Hypothalamus (tissue), 51 donors: ENCODE measurements at places on chromosomes 4 and X.

GRCh38 chr4:151313306-151314009 lies 11.9 kb downstream of the SH3D19 start:
- no peak for DNase-seq

DNA sequence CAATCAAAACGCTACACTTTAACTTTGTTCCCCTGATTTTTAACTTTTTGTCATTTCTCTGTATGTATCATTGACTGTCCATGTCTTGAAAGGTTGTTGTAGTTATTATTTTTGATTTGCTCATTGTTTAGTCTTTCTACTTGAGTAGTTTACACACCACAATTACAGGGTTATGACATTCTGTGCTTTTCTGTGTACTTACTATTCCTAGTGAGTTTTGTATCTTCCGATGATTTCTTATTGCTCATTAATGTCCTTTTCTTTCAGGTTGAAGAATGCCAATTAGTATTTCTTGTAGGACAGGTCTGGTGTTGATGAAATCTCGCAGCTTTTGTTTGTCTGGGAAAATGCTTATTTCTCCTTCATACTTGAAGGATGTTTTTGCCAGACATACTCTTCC lies 89.2 kb upstream of the SH3RF1 start:
- DNase-seq, result no peak

DNA sequence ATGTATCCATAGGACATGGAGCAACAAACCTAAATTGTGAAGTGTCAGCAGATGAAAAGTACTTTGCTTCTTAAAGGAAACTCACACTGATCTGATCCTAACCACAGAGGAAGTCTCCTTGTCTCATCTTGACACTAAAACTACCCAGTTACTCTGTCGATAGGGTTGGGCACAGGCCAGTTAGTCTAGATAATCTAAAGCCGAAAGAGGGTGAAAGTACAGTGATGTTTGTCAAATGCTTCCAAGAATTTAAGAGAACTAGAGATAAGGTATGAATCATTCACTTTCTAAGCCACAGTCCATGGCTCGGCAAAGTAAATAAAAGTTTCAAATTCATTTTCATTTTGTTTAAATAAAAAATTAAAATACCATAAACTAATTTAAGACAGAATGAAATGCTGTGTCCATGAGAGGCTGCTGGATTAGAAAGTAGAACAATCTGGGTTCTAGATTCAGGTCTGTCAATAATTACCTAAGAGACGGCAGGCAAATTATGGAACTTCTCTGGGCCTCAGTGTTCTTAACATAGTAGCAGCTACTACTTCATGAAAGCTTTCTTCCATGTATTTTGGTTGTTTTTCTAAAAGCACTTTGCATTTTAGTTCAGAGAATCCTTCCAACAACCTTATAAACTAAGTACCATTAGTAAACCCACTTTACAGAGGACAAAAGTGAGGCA lies 176.7 kb downstream of the LDB2 start:
- DNase-seq, result no peak

DNA sequence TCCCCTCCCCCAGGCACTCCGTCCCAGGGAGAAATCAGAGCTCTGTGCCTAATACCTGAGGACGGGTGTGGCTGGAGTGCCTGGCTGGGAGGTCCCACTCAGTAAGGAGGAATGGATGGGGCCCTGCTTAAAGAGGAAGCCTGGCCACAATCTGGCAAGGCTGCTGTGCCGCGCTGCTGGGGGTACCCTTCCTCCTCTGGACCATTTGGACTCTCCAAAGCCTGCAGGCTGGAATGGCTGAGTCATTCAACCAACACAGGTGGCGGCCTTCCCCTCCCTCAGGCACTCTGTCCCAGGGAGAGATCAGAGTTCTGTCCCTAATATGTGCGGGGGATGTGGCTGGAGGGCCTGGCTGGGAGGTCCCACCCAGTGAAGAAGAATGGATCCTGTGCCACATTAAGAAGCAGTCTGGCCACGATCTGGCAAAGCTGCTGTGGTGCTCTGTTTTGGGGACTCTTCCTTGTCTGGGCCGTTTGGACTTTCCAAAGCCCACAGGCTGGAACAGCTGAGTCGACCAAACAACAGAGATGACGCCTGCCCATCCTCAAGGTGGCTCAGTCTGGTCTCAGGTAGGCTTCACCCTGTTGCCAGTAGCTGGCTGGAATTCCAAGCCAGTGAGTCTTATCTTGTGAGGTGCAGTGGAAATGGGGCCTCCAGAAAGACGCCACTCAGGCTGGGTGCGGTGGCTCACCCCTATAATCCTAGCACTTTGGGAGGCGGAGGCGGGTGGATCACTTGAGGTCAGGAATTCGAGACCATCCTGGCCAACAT lies 127.3 kb upstream of the HUWE1 start:
- no peak for DNase-seq

DNA sequence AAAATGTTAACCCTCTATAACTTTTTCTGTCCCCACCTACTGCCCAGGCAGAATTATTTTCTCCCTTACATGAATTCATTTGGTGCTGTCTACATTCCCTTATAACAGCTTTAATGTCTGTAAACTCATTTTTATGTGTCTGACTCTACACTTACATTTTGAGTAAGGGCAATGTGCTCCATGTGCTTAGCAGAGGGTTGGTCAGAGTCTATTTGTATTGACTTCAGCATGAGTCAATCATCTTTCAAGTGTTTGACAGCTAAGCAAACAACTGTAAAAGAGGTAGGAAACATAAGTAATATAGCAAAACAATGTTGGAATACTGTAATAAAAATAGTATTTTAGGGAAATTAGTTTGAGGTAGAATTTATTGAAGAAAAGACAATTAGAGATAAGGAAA lies 6.3 kb downstream of the IL15 start:
- no peak for DNase-seq
